ENCODE measurements at places on chromosomes 16 and 17. TPM values are rescaled to one million over a fixed set of nuclear protein-coding genes. Genes with fewer than 3 reads are reported as not detected.
A peak's percentile ranks its signal among the peaks of the same experiment; 100 is the strongest.

KRTAP2-1 gene
- not detected for total RNA-seq

RNF213 gene
- total RNA-seq: 28.6 TPM

DPEP3 gene
- total RNA-seq: not detected

ST6GALNAC1 gene
- total RNA-seq: 6.1 TPM

OTOP3 gene
- not detected for total RNA-seq

MMP28 gene
- total RNA-seq: 2.3 TPM

DNA sequence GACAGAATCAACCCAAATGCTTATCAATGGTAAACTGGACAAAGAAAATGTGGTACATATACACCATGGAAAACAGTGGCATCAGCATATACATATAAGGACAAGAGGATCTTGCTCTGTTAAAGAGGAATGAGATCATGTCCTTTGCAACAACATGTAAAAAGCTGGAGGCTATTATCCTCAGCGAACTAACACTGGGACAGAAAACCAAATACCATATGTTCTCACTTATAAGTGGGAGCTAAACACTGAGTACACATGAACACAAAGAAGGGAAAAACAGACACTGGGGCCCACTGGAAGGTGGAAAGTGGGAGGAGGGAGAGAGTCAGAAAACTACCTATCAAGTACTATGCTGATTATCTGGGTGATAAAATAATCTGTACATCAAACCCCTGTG is 447.3 kb upstream of the MAF start:
- no peak for DNase-seq

DNA sequence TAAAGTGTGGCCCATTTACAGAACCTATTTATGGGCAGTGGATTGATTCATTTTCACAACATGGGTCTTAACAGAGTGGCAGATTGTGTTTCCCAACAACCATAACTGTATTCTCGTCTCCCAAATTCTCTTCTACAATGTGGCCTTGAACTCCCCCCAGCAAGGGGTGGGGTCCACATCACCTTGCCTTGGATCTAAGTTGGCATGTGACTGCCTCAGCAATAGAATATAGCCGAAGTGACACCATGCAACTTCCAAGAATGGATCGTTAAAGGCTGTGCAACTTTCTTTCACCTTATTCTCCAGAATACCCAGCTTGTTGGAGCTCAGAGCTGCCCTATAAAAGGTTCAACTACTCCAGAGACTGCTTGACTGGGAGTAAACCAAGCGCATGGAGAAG is 72.0 kb upstream of the CDH5 start:
- DNase-seq: no peak

GRCh38 chr17:80708480-80708879 is 163.8 kb downstream of the RPTOR start:
- DNase-seq: no peak

- no peak for DNase-seq
Measured at GRCh38 chr16:6642271-6642670, 690.4 kb upstream of the RBFOX1 start.

GRCh38 chr17:79979816-79980215 is 55.9 kb downstream of the TBC1D16 start:
- peak; percentile 26 for DNase-seq

GRCh38 chr16:87821376-87822107 is 47.8 kb downstream of the SLC7A5 start:
- no peak for DNase-seq

DNA sequence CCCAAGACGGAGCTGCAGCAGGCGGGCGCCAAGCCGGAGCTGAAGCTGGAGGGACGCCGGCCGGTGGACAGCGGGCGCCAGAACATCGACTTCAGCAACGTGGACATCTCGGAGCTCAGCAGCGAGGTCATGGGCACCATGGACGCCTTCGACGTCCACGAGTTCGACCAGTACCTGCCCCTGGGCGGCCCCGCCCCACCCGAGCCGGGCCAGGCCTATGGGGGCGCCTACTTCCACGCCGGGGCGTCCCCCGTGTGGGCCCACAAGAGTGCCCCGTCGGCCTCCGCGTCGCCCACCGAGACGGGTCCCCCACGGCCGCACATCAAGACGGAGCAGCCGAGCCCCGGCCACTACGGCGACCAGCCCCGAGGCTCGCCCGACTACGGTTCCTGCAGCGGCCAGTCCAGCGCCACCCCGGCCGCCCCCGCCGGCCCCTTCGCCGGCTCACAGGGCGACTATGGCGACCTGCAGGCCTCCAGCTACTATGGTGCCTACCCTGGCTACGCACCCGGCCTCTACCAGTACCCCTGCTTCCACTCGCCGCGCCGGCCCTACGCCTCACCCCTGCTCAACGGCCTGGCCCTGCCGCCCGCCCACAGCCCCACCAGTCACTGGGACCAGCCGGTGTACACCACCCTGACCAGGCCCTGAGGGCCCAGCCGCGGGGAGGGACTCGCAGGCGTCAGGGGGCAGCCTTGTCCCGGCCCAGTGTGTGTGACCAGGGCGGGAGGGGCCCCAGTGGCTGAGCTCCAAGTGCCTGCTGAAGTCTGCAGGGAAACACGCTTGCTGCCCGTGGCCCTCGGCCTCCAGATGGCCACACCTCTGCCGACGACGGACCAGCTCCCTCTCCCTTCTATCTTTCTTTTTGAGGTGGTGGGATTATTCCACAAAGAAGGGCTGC is 3.4 kb downstream of the SOX8 start:
- peak; percentile 68 for DNase-seq

GRCh38 chr17:27535975-27536374 is 79.7 kb downstream of the KSR1 start:
- DNase-seq: no peak

DNA sequence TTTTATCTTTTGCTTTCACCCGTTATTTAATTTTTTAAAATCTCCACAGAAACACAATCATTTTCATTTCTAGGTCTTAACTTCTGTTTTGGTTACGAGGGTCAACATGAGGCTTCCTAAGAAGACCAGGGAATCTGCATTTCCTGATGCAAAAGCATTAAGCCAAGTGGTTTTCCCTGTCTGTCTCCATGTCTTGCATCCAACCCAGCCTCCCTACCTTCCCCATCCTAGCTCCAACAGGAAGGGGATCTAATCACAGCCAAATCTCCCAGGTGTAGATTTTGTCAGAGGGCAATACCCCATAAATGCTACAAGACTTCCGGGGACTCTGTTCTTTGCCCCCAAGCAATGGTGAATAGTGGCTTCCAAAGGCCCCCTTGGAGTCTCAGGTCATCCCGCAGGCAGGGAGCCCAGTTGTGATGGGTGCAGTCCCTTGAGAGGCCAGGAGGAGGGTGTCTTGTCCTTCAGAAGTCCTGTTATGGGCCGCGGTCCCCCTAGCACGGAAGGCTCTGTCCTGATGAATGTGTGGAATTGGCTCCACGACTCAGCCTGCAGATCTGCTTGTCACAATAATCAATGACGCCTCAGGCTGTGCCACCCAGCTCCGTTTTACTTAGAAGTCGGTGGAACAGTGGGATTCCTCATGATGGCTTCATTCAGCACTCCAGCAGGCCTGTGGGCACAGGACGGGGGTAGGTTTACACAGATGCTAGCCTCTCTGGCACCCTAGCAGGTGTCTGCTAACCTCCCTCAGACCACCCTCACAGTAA is 141.1 kb downstream of the RGS9 start:
- DNase-seq: no peak

- no peak for DNase-seq
Measured at GRCh38 chr16:78624366-78624765, 524.9 kb downstream of the WWOX start.

GRCh38 chr17:32623196-32623595 is 136.4 kb downstream of the CDK5R1 start:
- no peak for DNase-seq

- DNase-seq: no peak
Measured at GRCh38 chr17:9522074-9522473, 53.5 kb downstream of the STX8 start.

DNA sequence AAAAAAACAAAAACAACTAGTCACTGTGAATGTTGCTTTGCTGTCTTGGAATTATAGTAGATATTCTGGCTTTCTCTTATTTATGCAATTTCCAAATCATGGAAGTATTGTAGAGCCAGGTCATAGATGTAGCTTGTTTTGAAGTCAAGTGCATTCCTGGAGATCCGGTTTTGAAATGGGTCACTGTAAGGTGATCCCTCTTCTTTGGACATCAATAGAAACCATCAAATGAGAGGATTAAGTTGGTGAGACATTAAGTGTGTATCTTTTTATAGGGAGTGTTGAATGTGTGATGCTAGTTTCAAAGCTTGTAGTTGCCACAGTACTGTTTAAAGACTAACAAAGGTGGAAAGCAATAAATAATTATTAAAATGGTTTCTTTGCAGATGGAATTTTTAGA is 4.5 kb downstream of the PRKAR1A start:
- no peak for DNase-seq

GRCh38 chr16:27326738-27327585 is 13.2 kb downstream of the IL4R start:
- peak; percentile 90 for DNase-seq

- no peak for DNase-seq
Measured at GRCh38 chr16:29982560-29983419, 9.1 kb downstream of the TAOK2 start.

GRCh38 chr16:70252355-70252988 is 732 bp upstream of the EXOSC6 start:
- DNase-seq: no peak

DNA sequence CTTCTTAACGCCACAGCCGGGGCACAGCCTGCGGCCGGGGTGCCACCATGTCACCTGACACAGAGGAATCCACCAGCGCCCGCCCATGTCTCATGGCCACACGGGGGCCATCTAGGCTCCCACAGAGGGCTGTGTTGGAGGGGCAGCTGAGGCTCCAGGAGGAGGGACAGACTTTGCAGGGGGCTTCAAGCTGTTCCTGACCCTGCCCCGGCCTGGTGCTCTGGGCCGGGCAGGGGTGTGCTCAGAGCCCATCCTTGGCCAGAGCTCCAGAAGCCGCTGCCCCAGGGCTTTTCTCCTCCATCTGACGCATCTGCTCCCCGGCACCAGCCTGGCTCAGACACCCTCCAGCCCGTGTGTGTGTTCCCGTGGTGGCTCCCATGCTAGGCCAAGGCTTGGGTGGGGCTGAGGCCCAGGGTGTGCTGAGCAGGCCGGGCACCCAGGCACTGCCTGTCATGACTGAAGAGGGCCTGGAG is 7.8 kb upstream of the SLC38A10 start:
- DNase-seq: peak; percentile 53

- no peak for DNase-seq
Measured at GRCh38 chr17:50638606-50638965, 3.9 kb downstream of the ABCC3 start.

DNA sequence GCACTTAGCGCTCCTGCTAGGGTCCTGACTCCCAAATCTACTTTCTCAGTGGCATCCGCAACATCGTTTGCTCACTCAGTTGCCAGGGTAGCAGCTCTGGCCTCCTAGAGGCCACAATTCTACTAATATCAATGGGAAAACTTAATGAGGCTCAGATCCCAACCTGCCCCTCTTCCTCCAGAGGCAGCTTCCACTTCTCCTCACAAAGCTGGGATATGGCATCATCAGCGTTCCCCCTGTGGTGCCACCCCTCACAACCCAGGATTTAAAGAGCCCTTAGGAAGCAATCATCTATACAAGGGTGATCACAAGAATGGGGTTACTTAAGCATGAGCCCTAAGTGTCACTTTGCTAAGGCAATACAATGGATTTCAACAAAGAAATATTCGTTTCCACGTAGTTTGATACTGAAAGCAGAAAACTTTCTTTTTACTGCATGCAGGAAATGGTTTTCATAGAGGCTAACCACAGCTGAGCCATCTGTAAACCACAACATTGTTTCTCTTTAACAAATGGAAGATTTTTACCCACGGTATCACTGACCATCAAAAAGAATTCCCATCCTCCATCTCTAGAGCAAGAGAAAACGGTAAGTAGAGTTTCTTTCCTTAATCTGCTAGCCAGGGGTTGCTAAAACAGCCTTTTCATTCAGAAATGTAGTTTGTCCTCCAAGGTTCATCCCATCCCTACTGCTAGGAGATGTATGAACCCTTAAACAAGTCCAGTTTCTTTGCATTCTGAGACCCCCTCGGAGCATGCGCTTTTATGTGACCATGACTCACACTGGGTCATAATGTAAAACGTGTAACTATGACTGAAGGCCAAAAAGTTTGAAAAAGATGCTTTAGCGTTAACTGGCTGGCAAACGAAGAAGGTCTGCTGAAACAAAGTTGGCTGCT is 68.3 kb upstream of the BCAR1 start:
- DNase-seq: no peak

- no peak for DNase-seq
Measured at GRCh38 chr16:65024767-65025178, 97.1 kb downstream of the CDH11 start.

GRCh38 chr16:50901062-50901461 is 159.2 kb downstream of the CYLD start:
- no peak for DNase-seq

GRCh38 chr17:29349409-29349808 is 40.8 kb upstream of the TAOK1 start:
- no peak for DNase-seq

DNA sequence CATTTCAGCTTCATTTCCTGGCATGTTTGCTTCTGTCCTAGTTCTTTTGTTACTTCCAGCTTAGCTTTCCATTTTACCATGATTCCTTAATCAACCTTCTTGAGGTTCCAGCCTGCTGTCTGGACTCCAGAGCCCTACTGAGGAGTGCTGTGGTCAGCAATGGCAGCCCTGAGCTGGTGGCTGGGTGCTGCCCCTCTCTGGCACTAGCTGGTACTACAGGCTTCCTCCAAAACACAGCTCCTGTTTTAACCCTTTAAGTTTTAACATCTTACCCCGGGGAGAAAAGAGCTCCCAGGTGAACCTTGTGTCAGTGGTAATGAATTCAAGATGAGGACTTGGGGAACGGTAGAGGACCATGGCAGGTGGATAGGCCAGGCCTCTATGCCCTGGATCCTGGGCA is 395.5 kb downstream of the TMEM114 start:
- no peak for DNase-seq

DNA sequence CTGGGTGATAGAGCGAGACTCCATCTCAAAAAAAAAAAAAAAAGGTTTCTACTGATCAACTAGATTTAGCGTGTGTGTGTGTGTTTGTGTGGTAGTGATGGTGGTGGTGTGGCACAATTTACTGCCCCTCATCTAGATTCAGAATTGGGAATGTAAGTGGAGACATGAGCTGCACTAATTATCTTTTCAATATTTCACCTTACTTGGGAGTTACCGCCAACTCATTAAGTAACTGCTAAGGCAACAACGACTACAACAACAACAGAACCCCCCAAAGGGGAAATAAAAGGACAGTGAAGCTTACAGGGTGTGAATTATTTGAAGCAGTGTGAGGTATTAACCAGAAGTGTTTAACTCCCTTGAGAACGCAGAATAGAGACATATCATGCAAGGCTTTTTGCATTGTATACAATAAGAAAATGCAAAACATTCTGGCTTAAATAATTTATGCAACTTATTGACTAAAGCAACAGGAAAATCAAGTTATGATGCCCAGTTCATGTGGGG is 180.5 kb downstream of the SHISA9 start:
- no peak for DNase-seq
